Retinal pigment epithelial cell (primary cell): ENCODE measurements at places on chromosomes 5 and 9.

DNA sequence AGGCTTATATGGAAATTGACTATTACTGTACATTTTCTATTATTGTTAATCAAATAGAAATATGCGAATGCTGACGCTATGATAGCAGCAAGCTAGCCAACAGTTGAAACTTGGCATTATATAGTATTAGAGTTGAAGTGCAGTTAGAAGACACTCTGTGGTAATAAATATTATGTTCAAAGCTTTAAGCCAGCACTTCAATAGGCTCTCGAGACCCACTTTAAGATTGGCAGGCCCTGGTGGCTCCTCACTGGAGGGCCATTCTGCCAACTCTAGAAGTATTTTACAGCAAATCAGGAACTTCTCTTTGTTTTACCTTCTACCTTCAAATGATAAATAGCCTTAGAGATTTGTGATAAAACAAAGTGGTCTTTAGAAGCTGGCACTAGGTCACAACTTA is 2029.0 kb upstream of the WWC1 start:
- DNase-seq, result no peak

DNA sequence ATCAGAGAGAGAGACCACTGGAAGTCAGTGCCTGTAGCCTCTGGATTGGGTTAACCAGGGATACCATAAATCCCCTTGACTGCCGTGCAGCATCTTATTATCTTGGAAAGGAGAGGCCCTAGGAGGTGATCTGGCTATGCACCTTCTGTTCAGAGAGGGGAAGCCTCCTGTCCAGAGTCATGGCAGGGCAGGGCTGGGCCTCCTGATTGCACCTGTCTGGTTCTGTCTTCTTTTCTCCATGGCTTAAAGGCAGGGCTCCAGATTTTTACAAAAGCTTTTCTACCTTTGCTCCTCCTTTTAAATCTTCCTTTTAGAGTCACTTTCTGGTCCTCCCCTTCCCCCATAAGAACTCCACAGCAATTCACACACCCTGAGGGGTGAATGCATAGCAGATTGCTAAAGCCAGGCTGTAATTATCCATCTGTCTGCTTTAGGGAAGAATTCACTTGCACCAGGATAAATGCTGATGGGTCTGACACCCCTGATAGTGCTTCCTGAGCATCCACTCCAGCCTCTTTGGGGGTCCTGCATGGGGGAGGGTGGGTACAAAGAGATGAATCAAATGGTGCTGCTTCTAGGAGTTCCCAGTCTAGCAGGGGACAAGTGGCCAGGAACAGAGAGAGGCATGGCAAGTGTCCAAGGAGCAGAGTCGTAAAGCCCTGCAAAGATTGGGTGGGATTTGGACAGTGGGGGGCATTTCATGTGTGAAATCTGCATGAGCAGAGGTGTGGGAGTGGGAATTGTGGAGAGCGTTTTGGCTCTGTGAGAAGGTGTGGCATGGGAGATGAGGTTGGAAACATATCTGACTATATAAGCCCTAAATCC is 141.3 kb upstream of the ALDH1B1 start:
- DNase-seq, result no peak

DNA sequence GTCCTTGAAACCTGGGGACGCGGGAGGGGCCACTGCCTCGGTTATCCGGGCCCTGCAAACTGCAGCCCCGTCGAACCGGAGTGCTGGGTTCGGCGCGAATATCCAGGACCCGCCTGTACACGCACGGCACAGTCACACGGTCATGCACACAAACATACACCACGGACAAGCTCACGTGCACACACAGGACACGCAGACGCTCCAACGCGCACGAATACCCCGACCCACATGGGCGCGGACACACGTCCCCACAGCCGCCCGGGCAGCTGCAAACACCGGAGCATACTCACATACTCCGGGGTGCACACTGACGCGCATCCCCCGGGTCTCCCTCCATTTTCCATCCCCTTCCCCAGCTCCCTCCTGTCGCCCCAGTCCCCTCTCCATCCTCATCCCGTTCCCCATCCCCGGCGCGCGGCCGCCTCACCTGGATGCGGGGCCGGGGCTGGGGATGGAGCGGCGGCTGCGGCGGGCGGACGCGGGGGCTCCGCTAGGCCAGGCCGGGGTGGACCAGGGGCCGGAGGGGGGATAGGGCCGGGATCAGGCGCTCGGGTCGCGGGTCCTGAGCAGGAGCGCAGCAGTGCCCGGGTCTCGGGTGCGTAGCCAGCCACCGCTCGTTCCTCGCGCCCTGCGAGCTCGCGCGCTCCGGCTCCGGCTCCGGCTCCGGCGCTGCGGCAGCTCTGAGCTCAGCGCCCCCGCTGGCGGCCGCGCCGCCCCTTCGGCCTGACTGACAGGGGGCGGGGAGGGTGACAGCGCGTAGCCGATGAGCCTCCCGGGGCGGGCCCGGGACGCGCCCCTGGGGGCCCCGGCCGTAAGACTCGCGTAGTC is at the start of the genes EIF4E1B and SNCB:
Gene EIF4E1B (plus strand): TSS at position 823 of the 828 bp plus-strand sequence. CDS start 12,113 bp downstream, outside the sequence.
Gene SNCB (minus strand): TSS at position 682 of the 828 bp plus-strand sequence. CDS start 880 bp downstream, outside the sequence.
- no peak for DNase-seq

GRCh38 chr5:112630246-112631009 is 107.3 kb upstream of the APC start:
- DNase-seq, result no peak

- DNase-seq, result no peak
Measured at GRCh38 chr5:16857635-16858034, 78.5 kb downstream of the MYO10 start.

GRCh38 chr5:96874631-96875030 is 1.7 kb upstream of the ERAP2 start:
- no peak for DNase-seq

DNA sequence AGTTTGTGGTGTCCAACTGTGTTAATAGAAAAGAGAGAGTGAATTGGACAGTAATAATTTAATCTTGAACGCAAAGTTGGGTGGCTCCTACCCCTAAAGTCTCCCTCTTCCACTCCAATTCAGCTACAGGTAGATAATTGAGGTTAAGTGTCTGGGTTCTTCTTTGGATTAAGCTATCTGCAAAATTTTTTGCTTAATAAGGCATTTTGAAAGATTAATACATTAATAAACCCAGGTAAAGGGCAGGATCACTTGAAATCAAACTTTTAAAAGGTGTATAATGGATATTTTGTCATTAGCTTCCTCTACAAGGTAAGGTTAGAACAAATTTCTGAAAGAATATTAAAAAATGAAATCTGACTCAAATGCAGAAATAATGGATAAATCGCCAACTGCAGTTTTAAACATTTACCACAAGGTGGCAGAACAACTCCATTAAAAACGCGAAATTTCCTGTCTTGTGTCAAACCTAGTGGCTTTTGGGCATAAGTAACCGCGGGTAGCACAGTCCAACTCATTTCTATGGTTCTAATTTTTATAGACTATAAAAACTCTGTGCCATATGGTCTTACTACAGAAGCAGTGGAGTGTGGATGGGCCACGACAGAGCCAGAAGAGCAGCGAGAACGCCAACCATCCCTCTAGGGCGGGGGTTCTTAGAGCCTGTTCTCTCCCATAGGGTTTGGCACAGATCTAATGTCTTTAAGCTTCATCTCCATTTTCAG is 276.5 kb downstream of the ARHGEF28 start:
- peak; percentile 19 for DNase-seq

DNA sequence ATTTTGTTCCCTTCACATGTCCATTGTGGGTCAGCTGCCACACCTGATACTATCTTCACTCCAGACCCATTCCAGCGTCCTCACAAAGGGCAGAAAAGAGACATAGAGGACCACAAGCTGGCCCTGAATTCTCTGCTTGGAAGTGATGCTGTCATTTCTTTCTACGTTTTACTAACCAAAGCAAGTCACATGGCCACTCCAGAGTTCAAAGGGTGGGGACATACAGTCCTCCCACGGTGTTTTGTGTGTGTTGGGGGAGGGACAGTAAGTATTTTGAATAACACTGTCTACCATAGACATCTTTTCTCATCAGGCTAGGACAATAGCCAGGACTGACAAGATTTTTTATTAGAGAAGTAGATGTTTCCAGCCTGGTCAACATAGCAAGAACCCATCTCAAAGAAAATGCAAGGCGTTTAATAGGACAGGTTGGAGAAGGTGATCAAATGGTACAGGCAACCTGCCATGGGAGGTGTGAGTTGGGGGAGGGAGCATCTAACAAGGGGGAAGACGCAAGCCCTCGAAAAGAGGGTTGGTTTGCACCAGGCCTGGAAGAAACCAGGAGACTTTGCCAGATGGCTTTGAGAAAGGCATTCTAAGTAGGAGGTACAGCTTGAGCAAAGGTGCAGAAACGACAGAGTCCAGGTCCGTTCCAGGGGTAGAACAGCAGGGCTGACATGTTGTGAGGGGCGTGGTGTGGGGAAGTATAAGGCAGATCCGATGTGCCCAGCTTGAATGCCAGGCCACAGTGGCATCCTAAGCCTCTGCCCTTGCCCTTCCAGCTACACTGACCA is 11.3 kb upstream of the GLIPR2 start:
- no peak for DNase-seq

DNA sequence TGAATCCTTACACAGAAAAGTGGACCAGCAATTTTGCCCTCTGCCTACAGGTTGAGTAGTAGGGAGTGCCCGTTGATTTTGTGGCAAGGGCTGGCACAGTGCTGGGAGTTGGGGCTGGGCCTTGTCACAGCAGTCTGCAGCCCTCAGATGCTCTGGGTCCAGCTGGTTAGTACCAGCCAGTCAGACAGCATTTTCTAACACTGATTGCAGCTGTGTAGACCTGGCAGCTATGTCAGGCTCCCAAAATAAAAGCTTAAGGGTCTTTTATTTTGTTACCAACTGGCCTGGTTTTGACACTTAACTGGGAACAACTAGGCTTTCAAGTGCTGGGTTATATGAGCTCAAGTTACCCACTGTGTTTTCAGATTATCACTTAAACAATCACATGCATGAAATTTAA is 57.7 kb downstream of the MAT2B start:
- no peak for DNase-seq

GRCh38 chr5:124746916-124747790 is 714 bp upstream of the ZNF608 start:
- peak; percentile 95 for DNase-seq

DNA sequence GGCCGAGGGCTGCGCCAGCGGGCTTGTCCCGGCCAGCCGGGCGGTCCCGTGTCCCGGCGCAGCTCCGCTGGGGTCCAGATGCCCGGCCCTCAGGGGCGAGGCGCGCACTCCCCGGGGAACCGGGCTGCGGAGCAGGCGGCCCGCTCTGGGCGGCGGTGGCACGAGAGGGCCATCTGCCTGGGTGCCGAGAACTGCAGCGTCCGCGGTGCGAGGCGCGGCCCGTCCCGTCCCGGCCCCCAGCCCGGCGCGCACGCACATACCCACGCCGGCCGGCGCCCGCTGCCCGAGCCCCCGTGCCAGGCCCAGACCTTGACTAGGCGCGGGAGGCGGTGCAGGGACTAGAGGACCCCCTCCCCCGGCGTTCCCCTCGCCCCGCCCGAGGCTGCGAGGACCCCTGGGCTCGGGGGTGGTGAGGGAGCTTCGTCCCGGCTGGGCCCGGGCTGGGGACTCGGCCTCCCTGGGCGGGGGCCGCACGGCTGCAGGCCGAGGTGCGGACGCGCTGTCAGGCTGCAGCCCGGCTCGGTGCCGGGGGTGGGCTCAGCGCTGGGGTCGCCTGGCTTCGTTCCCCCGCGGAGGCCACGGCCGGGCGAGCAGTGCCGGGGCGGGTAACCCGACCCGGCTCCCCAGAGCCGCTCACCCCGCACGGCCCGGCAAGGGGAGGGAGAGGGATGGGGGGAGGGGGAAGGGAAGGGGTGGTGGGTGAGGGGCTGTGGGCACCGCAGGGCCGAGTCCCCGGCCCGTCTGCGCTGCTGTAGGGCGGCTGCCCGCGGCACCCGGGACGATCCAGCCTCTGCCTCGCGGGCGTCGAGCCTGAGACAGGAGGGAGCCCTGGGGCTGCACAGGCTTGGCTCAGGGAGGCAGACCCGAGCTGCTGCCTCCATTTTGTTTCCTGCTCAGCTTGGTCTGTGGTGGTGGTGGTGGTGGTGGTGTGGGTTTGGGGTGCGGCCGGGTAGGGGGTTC is 1.2 kb upstream of the NSD1 start:
- DNase-seq, result no peak

- no peak for DNase-seq
Measured at GRCh38 chr5:14006823-14007520, 62.5 kb upstream of the DNAH5 start.

- DNase-seq, result no peak
Measured at GRCh38 chr5:147520450-147520849, 10.6 kb upstream of the DPYSL3 start.

GRCh38 chr5:79774171-79774854 is 84.7 kb downstream of the CMYA5 start:
- DNase-seq, result no peak

DNA sequence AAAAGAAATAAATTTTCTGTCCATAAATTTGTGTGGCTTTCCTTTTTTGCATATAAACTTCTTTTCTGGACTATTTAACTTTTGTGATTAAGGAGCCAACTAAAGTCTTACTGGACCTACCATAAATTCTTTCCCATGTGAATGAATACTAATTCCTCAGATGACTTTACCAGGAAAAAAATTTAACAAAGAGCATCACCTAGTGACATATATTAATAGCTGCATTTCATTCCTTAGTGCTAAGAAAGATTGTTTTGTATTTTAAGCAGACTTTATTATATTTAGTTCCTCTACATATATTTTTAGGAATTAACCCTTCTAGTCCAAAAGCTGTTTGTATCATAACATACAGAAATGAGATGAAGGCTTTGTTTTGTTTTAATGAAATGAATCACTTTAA is 64.4 kb downstream of the C9orf85 start:
- peak; percentile 2 for DNase-seq
